ENCODE measurements at places on chromosomes 2 and 18. TPM values are rescaled to one million over a fixed set of nuclear protein-coding genes. Genes with fewer than 3 reads are reported as not detected.

The LIMS3 gene
- total RNA-seq, result 0.43 TPM

The MYO7B gene
- not detected for total RNA-seq

DNA sequence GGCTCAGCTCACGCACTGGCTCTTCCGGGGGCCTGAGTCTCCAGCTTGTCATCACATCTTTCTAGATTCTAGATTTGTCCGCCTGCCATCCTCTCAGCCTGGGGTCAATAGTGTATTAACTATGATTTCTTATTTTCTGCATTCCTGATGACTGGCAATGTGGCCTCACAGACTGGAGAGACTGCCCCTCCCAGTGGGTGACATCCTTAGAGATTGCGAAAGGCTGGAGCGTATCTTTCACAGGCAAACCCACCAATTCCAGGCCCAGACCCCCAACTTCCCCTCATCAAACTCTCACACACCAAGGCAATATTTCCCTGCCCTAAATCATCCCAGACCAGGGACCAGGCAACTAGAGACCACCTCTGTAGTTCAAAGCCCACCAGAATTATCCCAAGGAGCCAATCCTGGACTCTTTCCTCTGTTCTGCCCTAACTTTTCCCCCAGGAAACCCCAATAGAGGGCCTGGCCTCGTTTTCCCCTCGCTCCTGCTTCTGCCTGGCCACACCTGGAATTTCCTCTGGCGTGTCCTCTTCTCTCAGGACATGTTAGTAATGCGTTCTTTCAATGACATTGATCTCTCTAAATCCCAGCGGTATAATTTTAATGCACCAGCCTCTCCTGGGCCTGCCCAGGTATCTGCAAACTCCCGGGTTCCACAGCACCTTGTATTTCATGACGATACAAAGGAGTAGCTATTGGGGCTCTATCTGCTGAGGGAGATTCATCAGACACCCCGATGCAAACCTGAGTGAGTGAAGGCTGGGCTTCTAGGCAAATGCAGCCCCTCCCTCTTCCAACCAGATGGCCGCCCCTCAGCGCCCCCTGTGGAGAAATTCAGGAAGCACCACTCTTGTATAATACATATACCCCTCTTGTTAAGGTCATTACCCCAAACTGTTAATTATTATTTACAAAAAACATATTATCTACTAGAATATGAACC, 2.4 kb upstream of the KCNF1 start:
- DNase-seq, result no peak

DNA sequence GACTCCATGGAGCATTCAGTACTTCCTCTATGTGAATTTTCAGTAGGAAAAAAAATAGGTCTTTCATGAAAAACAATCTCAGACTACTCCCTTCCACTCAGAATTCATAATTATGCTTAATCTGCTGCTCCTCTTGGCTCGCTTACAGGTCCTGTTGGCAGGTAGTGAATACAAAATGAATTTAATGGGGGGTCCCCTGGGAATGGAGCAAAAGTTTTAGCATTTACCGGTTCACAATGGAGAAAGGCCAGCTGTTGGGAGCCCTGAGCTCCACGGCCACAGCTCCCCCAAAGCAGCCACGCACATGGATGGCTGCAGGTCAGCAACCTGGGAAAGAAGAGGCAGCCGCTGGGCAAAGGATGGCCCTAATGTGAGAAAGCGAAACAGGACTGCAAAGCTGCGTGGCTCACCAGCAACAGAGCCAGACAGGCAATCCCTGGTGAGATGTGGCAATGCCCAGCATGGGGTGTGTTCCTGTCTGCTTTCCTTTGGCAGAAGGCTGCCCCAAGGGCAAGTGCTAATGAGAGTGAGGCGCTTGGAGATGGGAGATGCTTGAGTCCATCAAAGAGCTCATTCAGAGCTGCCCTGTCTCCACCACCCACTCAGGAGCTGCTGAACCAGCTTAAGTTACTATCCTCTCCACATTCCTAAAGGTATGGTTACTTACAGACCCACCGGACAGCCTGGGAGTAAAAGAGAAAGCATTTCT, 447.4 kb downstream of the EPHA4 start:
- DNase-seq, result no peak

DNA sequence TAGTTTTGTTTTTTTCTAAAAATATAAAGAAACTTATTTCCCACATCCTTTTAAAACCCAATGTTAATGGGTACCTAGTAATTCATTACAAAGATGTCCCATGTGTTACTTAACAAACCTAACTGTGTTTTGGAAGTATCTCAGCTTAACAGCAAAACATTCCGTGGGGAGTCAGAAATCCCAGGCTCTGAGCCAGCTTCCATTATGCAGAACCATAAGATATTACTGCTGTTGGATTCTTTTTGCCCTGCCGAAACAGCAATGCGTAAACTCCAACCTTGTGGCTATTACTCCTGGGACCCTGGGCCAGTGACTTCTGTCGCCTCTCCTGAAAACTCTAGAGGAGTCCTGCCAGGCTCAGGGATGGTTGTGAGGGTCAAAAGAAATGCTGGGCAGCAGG, 174.1 kb downstream of the UXS1 start:
- no peak for DNase-seq

DNA sequence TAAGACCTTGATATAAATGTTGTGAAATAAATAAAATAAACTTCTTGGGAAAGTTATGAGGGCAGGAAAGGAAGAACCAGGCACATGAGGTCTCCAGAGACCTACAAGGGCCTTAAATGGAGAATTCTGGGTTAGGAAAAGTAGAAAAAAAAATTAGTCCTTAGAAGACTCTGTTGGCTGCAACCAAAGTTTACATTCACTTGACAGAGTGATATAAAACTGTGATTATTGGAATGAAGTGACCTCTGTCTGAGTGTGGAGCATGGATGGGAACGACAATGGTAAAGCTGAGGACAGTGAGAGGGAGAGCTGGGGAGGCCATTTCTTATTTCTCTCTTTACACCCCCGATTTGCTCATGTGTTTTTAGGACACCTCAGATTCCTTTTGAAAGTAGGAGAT, 29.0 kb upstream of the CAVIN2 start:
- no peak for DNase-seq

Measured in natural killer cell treated with Interleukin-12 subunit alpha and Interleukin-12 subunit beta and Interleukin-15 and Interleukin-18, amount 100 ng/mL, for 72 hours (primary cell).